ENCODE measurements at places on chromosomes 6 and 20.

DNA sequence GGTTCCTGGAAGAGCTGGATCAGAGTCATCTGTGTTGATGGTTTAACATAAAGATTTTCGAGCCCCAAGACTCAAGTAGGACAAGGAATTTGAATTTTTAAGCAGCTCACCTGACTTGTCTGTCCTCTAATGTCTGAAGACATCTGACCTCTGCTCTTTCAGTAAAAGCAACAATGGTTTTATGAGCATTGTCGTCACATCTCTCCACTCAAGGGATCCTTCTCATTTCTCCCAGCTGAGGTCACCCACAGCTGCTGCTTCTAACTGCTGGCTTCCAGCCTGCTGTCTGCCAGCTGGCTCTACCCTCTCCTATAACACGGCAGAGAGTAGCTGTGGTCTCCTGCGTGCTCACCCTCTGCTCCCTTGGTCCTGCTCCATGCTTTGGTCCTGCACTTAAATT is 24.7 kb upstream of the HDAC2 start:
- DNase-seq = no peak

GRCh38 chr6:166626177-166627032 is 646 bp downstream of the RPS6KA2 start:
- no peak for DNase-seq

- no peak for DNase-seq
Measured at GRCh38 chr6:122651031-122651430, 40.8 kb downstream of the PKIB start.

- DNase-seq = no peak
Measured at GRCh38 chr20:46358346-46359058, 47.9 kb downstream of the ELMO2 start.

- DNase-seq = no peak
Measured at GRCh38 chr6:143253586-143253985, 192.9 kb downstream of the AIG1 start.

- DNase-seq = no peak
Measured at GRCh38 chr6:152142105-152142504, 334.6 kb downstream of the ESR1 start.

- no peak for DNase-seq
Measured at GRCh38 chr6:154236646-154237301, 119.8 kb downstream of the IPCEF1 start.

GRCh38 chr6:36703982-36704381 is 6.4 kb downstream of the RAB44 start:
- no peak for DNase-seq

- peak; percentile 9 for DNase-seq
Measured at GRCh38 chr20:15875446-15875845, 697.8 kb downstream of the KIF16B start.

DNA sequence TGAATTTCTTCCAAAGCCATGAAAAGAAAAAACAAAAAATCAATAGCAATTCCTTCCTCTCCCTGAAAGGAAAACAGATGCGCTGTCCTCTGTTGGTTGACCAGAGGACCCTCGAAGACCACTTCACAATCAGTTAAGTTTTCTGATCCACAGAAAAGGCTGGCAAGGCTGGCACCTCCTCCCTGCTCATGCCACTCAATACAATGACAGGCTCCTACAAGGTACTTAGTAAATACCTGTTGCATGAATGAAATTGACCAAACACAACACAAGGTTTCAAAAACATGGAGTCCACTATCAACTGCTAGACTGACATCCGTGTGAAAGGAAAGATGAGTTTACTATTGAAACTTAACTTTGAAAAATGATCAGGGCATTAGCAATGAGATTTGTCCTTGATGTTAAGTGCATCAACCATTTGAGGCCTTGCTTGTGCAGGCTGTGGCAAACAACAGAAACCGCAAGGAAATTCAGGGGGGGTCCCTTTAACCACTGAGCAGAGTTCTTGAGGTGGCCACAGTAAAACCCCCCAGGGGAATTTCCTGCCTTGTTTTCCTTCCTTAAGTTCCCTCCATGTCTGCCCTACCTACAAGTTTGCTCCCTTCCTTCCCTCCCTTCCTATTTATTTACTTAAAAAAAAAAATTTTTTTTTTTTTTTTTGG is 27.9 kb upstream of the RTF2 start:
- no peak for DNase-seq

DNA sequence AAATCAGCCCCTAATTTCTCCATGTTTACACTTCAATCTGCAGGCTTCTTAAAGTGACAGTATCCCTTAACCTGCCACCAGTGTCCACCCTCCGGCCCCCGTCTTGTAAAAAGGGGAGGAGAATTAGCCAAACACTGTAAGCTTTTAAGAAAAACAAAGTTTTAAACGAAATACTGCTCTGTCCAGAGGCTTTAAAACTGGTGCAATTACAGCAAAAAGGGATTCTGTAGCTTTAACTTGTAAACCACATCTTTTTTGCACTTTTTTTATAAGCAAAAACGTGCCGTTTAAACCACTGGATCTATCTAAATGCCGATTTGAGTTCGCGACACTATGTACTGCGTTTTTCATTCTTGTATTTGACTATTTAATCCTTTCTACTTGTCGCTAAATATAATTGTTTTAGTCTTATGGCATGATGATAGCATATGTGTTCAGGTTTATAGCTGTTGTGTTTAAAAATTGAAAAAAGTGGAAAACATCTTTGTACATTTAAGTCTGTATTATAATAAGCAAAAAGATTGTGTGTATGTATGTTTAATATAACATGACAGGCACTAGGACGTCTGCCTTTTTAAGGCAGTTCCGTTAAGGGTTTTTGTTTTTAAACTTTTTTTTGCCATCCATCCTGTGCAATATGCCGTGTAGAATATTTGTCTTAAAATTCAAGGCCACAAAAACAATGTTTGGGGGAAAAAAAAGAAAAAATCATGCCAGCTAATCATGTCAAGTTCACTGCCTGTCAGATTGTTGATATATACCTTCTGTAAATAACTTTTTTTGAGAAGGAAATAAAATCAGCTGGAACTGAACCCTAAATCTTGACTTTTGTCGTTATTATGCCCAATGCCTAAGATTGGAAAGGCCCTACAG is 4.5 kb downstream of the SOX4 start:
- DNase-seq = no peak

- no peak for DNase-seq
Measured at GRCh38 chr6:30768634-30769087, 24.3 kb upstream of the IER3 start.

DNA sequence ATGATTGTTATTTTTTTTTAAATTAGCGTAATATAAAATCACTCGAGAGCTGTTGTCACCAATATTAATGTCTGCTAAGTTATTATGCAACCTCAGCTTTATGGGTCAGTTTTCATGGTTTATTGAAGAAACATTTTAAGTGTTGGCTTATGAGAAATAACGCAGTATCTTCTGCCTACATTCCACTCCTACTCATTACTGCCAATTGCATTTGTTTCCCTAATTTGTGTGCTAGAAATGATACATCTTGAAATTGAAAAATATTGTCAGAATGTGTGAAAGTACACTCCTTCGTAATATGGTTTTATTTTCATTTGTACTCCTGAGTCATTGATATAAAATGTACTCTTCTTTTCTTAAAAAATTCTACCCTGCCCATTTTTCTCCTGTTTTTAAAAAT is 333.3 kb upstream of the HSF2 start:
- no peak for DNase-seq

GRCh38 chr6:142550310-142551063 is 248.7 kb downstream of the ADGRG6 start:
- DNase-seq = no peak

GRCh38 chr6:3542032-3542640 is 85.3 kb upstream of the SLC22A23 start:
- no peak for DNase-seq

DNA sequence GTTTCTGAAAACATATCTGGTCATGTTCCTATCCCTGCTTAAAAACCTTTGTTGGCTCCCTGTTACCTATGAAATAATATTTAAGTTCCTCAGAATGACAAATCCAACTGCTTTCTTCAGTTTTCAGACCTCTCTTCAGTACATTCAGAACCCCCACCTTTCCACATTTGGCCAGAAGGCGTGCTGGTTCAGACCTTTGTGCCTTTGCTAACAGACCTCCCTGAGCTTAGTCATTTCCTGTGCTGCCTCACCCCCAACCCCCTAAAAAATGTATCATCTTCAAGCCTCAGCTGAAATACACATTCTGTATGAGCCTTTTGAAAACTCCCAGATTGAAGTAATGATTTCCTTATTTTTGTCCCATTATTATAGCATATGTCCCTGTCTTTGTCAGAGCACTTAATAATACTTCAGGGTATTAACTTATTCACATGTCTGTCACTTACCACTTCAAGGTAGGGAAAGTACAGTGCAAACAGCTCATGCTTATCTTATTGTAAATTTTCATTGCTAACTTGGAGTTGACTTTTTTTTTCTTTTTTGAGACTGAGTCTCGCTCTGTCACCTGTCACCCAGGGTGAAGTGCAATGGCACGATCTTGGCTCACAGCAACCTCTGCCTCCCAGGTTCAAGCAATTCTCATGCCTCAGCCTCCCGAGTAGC is 19.7 kb downstream of the FAM217A start:
- no peak for DNase-seq

- DNase-seq = no peak
Measured at GRCh38 chr6:24923885-24924401, 11.8 kb downstream of the RIPOR2 start.

- DNase-seq = no peak
Measured at GRCh38 chr6:52209770-52210169, 23.6 kb downstream of the IL17A start.

DNA sequence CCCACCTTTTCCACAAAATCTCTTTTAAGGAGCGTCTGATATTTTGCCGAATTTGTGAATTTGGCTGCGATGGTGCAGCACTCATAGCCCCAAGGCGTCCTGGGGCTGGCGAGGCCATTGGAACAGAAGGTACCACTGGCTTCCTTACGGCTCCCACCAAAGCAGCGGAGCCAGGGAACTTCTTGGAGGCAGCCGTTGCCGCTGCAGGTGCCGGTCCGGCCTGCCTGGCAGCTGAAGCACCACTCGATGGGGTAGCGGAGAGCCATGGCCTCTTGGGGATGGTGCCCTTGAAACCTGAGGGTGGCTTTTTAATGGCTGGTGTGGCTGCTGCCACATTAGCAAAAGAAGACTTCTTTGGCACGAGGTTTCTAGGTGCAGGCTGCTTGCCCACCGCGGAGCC is 29.8 kb downstream of the DIDO1 start:
- no peak for DNase-seq

DNA sequence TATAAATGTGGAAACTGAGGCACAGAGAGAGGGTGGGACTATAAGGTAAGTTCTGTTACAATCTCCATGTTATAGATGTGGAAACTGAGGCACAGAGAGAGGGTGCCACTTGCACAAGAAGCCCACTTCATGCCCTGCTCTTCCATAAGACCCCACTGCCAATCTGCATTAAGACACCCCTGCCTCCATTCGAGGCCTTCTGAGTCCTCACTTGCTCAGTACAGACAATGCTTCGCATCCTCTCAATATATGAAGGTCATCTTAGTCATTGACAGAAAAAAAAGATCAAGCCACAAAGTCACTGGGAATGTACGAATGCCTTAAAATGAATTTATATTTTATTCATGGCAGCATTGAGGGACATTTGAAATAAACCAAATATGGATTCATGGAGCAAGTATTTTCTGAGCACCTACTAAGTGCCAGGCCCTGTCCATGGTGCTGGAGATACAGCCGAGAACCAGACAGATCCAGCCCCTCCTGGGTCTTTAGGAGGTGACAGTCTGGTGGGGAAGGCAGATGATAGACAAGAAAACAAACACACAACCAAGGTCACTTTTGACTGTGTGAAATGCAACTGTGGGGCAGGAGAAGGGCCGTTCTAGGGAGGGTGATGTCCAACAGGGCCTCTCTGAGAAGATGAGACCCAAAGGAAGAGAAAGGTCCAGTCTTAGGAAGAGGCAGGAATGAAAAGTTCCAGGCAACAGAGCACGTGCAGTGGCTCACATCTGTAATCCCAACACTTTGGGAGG is 92.5 kb upstream of the PTPN1 start:
- DNase-seq = no peak

DNA sequence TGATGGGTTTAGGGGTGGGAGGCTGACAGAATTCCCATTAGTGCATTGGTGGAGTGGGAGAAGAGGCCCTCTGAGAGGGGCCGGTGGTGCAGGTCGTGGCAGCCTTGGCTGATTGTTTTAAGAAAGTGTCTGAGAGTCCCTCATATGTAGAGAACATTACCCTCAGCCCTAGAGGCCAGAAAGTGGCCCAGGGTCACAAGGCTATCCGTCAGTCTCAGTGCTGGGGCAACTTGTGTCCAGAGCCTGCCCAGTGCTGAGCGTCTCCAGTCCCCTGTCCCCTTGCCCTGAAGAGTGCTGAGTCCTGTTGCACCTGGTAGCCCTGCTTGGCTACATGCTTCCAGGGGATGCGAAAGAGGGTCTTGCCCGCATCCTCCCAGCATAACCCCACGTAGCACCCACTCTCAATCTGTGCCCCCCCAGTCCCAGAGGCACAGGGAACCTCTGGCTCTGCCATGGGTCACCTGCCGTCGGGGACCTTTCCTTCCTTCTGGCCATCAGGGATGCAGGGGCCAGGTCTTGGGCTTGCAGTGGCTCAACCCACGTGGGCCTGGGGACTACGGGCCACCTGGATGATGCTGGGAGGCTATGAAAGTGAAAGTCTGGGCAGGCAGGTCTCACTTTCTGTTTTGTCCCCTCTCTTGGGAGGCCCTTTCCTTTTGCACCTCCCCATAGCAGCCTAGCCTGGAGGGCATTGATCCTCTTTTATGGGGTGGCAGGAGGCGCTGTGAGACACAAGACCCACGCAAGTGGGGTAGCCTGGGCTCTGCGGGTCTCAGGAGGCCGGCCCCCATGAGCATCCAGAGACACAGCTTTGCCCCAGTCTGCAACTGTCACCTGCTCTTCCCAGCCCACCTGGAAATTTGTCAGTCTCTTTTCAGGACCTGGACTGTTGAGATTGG is 12.2 kb downstream of the DUSP15 start:
- no peak for DNase-seq

GRCh38 chr6:44708208-44708607 is 320.7 kb downstream of the CDC5L start:
- no peak for DNase-seq

GRCh38 chr20:56860413-56860812 is 231.3 kb downstream of the TFAP2C start:
- DNase-seq = no peak

DNA sequence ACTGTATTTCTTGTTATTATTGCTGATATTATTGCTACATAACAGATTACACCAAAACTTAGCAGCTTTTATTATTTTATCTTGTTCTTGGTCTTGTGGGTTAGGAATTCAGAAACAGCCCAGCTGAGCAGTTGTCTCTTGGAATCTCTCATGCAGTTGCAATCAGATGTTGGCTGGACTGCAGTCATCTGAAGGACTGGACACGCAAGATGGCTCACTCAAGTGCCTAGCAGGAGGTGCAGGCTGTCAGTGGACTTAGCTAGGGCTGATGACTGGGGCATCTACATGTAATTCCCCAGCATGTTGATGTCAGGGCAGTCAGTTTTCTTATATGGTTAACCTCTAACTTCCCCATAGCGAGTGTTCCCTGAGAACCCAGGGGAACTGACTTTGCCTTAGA is 128.6 kb upstream of the PLCB4 start:
- DNase-seq = no peak

DNA sequence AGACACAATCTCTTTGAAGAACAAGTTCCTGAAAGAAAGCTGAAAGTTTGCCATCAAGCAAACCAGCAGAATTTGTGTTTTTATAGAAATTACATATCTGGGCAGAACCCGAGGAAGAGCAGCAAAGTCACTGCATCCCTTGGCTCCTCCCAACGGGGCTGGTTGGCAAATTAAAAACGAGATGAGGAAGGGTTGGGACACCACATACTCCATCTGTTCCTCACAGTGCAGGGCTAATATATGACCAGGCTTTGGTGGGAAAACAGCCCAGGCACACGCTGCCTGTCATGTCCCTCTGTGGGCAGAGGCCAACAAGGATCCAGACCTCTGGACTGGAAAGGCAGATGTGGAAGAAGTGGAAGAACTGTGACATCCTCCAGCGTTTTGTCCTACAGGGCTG is 607.3 kb downstream of the CDH26 start:
- DNase-seq = no peak
